Stimulated activated CD4-positive, alpha-beta T cell treated with anti-CD3 and anti-CD28 coated beads, Interleukin-1b, Interleukin-23, amount 100 ng/mL, for 1 hour (primary cell): ENCODE measurements at places on chromosomes 1 and 21.
A peak's percentile ranks its signal among the peaks of the same experiment; 100 is the strongest.

- DNase-seq: no peak
Measured at GRCh38 chr1:173866413-173867115, 1.2 kb downstream of the GAS5 start.

- no peak for DNase-seq
Measured at GRCh38 chr1:78047106-78047505, 1.3 kb downstream of the GIPC2 start.

DNA sequence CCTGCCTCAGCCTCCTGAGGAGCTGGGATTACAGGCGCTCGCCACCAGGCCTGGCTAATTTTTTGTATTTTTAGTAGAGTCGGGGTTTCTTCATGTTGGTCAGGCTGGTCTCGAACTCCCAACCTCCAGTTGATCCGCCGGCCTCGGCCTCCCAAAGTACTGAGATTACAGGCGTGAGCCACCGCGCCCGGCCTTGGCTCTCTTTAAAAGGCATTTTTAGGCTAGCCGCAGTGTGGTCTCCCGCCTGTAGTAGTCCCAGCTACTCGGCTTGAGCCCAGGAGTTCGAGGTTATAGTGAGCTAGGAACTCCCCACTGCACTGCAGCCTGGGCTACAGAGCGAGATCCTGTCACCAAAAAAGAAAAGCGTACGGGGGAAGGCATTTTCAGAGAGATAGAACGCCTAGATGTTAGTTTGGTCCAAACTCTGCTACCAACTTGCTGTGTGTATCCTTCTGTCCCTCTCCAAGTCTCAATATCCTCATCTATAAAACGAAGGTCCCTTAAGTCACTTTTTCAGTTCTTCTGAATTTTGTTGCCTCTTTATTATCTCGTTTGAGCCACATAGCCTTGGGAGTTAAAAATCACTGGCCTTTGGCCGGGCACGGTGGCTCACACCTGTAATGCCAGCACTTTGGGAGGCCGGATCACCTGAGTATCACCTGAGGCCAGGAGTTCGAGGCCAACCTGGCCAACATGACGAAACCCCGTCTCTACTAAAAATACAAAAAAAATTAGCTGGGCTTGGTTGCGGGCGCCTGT is 734 bp downstream of the MED18 start:
- DNase-seq: peak; percentile 17

- DNase-seq: no peak
Measured at GRCh38 chr1:101444381-101444780, 207.6 kb downstream of the S1PR1 start.

DNA sequence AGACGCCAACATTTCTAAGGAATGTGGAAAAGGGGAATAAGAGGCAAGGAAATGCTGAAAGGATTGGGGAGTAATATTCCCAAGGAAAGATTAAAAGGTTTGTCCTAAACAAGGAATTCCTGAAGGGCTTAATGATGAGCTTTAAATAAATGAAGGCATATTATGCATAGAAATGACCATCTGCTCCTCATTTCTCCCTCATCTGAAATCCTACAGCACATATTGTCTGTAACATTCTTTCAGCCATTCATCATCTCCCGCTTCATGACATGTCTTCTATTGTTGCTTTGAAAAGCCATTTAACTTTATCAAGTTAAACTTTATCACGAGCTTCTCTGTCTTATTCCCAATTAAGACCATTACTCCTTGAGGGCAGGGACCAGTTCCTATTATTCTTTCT is 608.7 kb upstream of the PLXNA2 start:
- no peak for DNase-seq

DNA sequence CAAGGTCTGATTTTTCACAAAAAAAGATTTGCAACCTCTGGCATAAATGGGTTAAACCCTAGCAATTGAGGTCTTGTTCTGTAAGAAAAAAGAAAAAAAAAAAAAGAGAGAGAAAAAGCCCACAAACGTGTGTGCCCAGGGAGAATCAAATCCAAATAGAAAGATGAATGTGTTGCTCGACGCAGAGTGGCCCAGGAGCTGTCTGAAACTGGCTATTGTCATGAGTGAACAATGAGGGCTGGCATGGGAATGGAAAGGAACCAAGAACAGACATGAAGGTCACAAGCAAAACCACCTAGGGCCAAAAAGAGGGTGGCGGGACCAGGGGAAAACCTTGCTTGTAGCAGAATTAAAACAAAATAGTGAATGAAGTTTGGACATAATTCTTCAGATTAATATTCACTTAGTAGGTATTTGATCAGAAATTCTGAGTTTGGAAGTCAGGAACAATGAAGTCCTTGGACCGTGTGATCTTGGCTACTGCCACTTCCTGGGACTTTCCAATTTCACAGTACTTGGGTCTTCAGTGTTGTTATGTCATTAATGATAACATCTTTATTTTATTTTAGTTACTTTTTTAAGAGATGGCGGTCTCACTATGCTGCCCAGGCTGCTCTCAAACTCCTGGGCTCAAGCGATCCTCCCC is 3.1 kb downstream of the ENO1 start:
- DNase-seq: no peak

DNA sequence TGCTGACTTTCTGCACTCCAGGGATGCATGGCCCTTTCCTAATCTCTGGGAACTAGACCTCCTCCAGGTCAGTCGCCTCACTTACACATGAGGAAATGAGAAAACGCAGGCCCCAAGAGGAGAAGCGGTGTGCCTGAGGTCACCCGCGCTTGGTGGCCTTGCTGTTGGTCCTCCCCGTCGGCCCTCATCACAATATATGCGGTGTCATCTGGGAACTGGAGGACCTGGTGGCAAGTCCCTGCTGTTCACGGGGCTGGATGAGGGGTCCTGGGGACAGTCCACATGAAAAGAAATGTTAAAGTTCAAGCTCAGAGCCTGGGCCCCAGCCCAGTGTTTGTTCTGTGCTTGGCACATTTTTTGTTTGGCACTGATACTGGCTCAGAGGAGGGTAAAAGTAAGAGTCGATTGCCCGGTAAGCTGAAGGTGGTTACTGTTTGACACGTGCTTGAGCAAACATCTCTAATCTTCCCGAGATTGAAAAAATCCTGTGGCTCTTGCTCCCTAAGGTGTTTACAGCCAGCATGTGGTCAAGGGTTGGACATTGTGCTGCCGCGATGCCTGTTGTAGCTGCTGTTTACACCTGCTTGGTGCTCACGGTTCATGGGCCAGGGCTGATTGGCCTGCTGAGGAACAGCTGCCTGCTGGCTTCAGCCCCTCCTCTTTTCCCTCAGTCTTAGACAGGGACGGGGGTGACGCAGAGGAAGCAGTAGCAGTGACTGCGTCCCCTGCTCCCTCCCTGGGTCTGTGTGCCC is 5.2 kb downstream of the COQ8A start:
- DNase-seq: no peak

DNA sequence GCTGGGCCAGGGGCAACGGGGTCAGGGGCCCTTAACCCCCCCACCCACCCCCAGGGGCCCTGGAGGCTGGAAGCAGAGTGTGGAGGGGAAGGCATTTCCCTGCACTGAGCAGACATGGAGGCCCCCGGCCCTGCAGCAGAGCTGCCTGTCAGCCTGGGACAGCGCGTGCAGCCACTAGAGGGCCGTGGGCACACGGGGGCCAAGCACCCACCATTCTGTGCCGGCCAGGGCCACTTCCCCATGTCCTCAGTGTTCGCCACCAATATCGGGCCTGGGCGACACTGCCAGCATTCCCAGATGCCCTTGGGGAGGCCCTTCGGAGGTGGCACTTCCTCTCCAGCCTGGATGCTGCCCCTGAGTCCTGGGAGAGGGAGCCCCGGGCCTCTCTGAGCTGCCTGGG is 23.2 kb upstream of the ARHGEF16 start:
- no peak for DNase-seq

GRCh38 chr1:226714148-226714547 is 24.9 kb downstream of the ITPKB start:
- DNase-seq: no peak

- DNase-seq: no peak
Measured at GRCh38 chr1:236997882-236998281, 6.4 kb downstream of the MT1HL1 start.

GRCh38 chr21:41419921-41420862 is 5.8 kb upstream of the MX1 start:
- DNase-seq: peak; percentile 7

- no peak for DNase-seq
Measured at GRCh38 chr1:67937010-67937409, 103.7 kb upstream of the GNG12 start.

- DNase-seq: no peak
Measured at GRCh38 chr1:178935610-178936009, 64.7 kb upstream of the ANGPTL1 start.

GRCh38 chr1:189682591-189682990 is 795.1 kb downstream of the BRINP3 start:
- DNase-seq: no peak

GRCh38 chr1:18919956-18920355 is 17.6 kb upstream of the ALDH4A1 start:
- DNase-seq: no peak

- no peak for DNase-seq
Measured at GRCh38 chr1:214943054-214943453, 139.5 kb upstream of the KCNK2 start.

DNA sequence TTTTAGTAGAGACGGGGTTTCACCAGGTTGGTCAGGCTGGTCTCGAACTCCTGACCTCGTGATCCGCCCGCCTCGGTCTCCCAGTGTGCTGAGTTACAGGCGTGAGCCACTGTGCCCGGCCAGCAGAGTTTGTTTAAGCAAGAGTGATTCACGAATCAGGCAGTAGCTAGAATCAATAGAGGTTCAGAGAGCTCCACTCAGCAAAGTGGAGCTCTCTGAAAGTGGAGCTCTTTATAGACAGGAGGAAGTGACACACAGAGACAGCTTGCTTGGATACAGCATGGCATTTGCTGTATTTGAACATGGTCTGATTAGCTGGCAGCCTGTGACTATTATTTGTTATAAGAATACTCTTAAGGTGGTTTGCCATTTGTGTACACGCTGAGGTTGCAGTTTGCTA is 27.1 kb upstream of the CD34 start:
- no peak for DNase-seq

DNA sequence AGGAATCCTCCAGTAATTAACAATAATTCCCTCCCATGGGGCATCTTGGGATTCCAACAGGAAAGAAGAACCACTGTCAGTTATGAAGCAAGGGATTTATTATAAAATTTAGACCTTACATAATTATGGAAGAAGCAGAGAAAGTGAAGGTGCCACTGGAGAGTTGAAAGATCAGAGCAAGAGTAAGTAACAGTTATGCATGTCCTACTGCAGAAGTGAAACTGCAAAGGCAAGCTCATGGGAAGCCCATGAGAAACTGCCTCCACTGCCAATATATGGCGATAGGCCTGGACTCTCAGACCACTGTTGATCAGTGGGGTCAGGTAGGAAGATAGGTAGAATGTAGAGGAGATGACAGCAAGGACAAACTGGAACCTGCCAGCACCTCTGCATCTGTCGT is 123.6 kb upstream of the ZNF648 start:
- no peak for DNase-seq

- no peak for DNase-seq
Measured at GRCh38 chr1:162011337-162012012, 12.2 kb downstream of the OLFML2B start.

GRCh38 chr1:27144049-27144748 is 10.7 kb downstream of the SLC9A1 start:
- DNase-seq: no peak

DNA sequence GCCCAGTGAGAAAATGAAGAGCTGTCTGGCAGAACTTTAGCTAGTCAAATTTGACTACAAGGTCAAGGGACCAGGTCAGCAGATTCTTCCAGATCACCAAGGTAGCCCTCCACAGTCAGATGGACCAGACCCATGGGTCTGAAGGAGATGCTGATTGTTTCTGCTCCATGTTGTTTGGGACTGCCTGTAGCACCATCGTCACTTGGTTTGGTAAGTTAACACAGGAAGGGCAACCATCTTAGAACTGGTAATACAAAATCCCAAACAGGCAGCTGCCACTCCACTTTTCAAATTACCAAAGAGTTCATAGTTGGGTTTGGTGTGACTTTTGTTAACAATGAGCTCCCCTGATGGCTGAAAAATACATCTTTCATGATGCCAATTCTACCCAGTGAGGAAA is 9.0 kb downstream of the ITPKB start:
- no peak for DNase-seq

GRCh38 chr21:42406201-42406621 is 2.5 kb downstream of the UBASH3A start:
- no peak for DNase-seq

GRCh38 chr1:197438010-197438790 is 170.1 kb downstream of the CRB1 start:
- no peak for DNase-seq

- no peak for DNase-seq
Measured at GRCh38 chr1:226534098-226534497, 14.5 kb upstream of the STUM start.

- DNase-seq: no peak
Measured at GRCh38 chr1:38291906-38292521, 245.4 kb upstream of the POU3F1 start.

GRCh38 chr1:91736715-91737615 is 149.0 kb downstream of the TGFBR3 start:
- DNase-seq: no peak

- DNase-seq: no peak
Measured at GRCh38 chr1:39593386-39593785, 16.8 kb upstream of the PABPC4 start.

GRCh38 chr1:1356796-1357401 is 1.5 kb downstream of the MXRA8 start:
- DNase-seq: no peak

DNA sequence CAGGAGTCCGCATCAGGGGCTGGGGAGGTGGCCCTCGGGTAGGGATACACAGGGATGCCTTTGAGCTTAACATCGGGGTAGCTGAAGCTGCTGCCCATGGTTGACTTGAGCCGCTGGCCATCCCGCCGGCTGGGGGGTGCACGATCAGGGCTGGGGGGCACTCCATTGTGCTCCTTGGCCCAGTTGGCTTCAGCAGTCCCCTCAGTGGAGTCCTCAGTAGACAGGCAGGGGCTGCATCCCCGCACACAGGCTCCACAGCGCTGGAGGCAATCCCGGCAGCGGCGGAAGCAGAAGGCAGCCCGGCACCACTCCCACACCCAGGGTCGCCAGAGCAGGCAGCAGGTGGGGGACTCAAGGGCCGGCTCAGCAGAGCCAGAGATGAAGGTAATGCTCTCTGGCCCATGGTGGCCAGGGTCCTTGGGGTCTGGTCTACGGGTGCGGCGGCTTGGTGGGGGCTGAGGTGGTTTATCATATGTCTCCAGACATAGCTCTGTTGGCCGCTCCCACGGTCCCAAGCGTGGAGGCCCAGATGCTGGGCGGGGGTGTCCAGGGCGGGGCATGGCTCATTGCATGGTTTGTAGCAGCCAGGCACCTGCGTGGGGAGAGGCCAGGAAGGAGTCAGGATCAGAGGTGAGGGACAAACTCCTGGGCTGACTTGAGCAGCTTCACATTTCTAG is 8.3 kb downstream of the KDF1 start:
- no peak for DNase-seq

GRCh38 chr1:209749670-209750323 is 6.1 kb upstream of the TRAF3IP3 start:
- DNase-seq: no peak

- no peak for DNase-seq
Measured at GRCh38 chr21:44013380-44014088, 1.4 kb downstream of the TRAPPC10 start.

- no peak for DNase-seq
Measured at GRCh38 chr1:234973426-234974250, 155.0 kb downstream of the TOMM20 start.

- no peak for DNase-seq
Measured at GRCh38 chr1:24048205-24048869, 63.6 kb downstream of the MYOM3 start.

GRCh38 chr1:180642781-180643180 is 11.0 kb downstream of the XPR1 start:
- no peak for DNase-seq
